Mesenteric fat pad (tissue), 1 donor: ENCODE measurements at places on chromosomes 12 and 14. TPM values are rescaled to one million over a fixed set of nuclear protein-coding genes. Genes with fewer than 3 reads are reported as not detected.

LRRC9 gene
- not detected for total RNA-seq

HSP90AA1 gene
- 473 TPM for total RNA-seq

DNA sequence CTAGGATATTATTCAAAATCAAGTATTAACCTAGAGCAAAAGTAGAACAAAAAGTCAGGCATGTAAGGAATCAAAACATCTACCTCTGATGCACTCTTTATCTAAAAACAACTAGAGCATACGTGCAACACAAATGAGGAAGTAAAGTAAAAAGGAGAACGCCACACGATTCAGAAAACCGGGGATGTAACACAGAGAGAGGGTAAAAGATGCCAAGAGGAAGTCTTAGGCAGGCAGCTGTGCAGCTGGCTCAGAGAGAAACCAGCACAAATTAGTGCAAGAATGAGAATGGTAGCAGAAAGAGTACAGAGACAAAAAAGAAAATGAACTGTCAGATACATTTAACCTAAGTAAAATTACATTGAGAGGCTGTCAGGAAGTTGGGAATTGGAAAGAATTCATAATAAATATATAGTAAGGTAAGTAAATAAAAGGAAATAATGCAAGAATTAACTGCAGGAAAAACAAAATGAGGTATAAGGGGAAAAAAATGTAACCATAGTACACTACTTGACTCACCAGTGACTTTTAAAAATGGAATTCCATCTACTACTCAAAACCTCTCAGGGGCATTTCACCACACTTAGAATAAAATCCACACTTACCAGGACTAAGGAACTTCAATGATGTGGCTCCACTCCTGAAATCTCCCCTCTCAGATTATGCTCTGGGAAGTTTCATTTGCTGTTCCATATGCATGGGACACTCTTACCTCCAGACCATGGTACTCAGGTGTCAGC, 17.1 kb downstream of the BCAT1 start:
- DNase-seq, result no peak

GRCh38 chr12:110037315-110037714, 11.0 kb downstream of the C12orf76 start:
- no peak for DNase-seq
